ENCODE measurements at places on chromosomes 13 and 19.

GRCh38 chr13:94056362-94056990 is 423.0 kb downstream of the DCT start:
- no peak for DNase-seq

DNA sequence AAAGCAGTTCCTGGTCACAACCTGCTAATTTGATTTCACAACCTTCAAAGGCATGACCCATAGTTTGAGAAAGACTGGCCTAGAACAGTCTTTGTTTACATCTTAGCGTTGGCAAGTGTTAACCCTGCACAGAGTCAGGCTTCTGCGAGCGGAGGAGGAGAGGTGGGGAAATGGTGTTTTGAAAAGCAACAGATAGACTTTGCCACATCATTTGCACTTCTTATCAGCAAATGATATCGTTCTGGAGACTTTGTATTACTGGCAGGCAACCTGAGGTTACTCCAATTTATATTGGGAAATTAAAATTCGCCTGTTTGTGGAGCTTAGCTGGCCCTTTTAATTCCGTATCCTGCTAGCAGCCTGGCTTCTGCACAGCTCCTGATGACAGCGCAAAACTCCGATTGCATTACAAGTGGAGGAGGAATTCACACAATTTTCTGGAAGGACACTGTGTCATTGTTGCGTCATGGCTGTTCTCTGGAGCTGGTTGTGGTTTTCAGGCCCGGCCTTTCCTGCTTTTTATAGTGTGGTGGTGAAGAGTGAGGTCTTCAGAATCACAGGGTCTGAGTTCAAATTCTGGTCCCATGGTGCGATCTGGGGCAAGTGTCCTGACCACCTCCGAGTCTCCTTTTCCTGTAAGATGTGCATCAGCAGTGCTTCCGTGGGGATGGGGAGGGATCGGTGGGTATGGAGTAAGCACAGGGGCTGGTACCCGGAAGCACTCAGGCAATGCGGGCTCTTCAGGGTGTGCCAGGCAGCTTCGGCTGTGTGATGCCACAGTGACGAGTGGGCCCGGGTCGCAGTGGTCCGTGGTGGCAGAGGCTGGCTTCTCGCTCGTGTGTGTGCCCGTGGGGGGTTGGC is 49.1 kb upstream of the EHD2 start:
- no peak for DNase-seq

DNA sequence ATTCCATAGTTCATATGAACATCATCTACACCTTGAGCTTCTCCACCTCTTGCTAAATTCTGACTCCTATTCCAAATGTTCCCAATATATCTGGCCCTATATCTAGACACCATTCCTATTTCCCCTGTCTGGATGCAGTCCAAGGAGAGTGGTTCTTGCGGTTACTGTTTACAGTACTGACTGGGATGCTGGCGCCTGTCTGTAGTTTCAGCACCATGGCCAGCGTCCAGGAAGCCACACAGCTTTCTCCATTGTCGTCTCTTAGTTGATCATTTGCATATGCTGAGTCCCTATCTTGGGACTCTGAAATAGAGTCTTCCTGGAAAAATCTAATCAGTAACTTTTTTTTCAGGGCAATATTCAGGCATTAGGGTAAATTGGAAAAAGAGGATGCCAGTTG is 14.9 kb downstream of the LAIR2 start:
- DNase-seq: no peak

GRCh38 chr19:41409288-41409687 is 11.7 kb downstream of the BCKDHA start:
- no peak for DNase-seq

- DNase-seq: no peak
Measured at GRCh38 chr19:39709026-39709872, 5.0 kb downstream of the LGALS14 start.

DNA sequence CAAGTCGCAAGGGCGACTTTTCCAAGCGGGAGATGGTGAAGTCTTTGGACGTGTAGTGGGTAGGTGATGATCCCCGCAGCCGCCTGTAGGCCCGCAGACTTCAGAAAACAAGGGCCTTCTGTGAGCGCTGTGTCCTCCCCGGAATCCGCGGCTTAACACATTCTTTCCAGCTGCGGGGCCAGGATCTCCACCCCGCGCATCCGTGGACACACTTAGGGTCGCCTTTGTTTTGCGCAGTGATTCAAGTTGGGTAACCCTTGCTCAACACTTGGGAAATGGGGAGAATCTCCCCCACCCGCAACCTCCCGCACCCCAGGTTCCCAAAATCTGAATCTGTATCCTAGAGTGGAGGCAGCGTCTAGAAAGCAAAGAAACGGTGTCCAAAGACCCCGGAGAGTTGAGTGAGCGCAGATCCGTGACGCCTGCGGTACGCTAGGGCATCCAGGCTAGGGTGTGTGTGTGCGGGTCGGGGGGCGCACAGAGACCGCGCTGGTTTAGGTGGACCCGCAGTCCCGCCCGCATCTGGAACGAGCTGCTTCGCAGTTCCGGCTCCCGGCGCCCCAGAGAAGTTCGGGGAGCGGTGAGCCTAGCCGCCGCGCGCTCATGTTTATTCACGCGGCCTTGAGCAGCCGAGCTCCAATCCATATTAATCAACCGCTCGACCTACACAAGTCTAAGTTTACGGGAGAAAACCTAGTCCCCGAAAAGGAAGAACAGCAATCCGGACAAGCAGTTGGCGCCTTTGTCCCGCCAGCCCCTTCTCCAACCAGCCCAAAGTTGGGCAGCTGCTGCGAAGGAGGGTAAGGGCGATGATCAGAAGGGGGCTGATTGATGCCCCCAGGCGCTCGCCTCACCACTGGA is 9.9 kb downstream of the SOX21 start:
- DNase-seq: no peak

- no peak for DNase-seq
Measured at GRCh38 chr13:89571676-89572075, 1775.8 kb upstream of the MIR17HG start.

- DNase-seq: no peak
Measured at GRCh38 chr13:90185734-90186133, 1161.8 kb upstream of the MIR17HG start.
